CD4-positive, alpha-beta T cell treated with Interleukin-2 at 100 ng/mL for 4 hours (primary cell): ENCODE measurements at places on chromosomes 11 and 22.

- peak; percentile 19 for DNase-seq
These were observed 38.2 kb downstream of the BRD1 start for GRCh38 chr22:49789289-49790141.

- DNase-seq: peak; percentile 68
These were observed 2084.3 kb downstream of the LRRC4C start for GRCh38 chr11:39374963-39375698.

- no peak for DNase-seq
These were observed 318.6 kb upstream of the PLET1 start for GRCh38 chr11:112579282-112579681.

- DNase-seq: no peak
These were observed 5.6 kb upstream of the STARD10 start for GRCh38 chr11:72799441-72799840.

DNA sequence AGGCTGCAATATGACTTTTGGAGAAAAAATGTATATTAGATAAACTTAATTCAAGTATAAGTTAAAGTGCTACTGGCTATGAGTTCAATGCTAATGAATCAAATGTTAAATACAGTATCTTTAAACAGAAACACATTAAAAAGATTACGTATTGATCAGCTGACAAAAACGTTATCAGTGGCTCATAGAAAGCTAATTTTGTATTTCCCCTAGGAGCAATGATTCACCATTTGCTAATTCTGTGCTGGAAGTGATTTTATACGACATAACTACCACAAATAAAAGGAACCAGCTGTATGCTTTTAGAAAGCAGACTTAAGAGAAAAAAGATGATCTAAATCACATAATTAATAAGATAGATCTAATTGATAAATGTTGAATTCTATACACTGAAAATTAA is 43.6 kb downstream of the MRE11 start:
- DNase-seq: no peak

DNA sequence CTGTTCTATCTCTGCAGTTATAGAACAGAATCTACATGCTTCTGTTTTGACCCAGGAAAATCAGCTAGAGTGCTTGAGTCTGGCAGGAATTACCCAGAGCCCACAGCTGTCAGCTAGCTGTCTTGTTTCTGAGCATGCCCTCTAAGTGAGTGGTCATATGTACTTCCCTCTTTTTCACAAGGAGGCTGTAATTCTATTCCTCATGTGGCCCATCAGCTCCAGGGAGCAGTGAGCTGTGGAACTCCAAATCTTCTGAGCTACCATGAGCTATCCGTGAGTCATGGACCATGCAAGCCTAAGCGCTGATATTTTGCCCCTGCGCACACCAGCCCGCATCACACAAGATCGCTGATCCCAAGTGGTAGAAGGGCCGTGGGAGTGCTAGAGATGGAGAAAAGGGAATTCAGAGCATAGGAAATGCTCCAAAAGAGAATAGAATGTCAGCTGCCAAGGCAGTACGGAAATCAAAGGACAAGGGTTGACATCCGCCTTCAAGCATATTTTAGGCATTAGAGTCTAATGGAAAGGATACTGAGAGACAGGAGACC is 5.4 kb downstream of the FJX1 start:
- no peak for DNase-seq

DNA sequence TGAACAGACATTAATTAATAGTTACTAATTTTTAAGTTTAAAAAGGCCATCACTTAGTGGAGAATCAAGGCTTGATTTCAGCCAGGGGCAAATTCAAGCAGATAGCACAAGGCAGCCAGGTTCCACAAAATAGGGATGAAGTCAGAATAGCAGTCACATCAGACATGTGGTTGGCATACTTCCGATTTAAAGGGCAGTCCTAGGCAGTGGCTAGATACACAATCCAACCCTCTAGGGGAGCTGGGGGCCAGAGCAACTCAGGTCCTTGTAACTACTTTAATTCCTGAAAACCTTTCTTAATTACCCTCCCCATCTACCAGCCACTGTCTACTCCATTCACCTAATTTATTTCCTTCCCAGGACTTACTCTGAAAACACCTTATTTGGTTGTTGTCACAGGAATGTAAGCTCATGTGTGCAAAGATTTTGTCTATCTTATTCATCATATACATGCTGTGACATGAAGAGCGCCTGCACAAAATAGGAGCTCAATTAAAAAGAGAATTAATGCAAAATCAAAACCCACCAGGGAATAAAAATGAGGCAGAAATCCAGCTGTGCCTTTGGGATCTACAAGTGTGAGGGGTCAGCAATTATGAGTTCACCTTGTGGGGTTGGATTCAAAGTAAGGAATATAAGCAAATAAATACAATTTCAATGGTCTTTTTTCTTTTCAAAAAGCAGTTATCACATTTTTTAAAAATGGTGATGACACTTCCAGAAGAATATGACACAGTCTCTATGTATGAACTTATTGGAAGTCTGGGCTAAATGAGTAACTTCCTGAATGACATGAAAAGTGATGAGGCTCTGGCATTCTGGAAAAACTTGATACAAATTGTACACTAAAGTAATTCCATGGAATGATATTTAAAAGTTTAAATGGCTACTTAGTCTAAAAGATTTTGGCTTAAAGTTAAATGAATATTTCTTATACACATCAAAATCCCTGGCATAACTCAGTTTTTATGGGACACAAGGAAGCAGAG is 53.8 kb downstream of the COPB1 start:
- DNase-seq: no peak

GRCh38 chr22:43110444-43110926 is at the start of gene BIK:
Gene BIK, plus strand, starts transcription at chr22:43110750. Its CDS starts 13,273 bp downstream, at chr22:43124023.
- DNase-seq: peak; percentile 54

DNA sequence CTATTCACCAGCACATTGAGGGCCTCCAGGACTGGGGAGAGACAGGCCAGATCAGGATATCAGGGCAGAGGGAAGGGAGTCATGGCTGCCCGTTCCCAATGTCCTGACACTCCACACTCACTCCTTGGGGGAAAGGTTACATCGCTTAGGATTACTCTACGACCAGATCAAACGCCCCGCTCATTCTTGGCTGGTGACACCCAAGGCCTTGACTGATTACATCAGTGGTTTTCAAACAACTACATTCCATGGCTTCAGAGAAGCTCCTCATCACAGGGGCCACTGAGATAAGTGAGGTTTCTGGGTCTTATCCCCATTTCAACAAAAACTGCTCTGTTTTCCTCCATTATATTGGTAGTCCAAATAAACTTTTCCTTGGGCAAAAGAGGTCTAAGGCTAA is 15.0 kb downstream of the UBE2L6 start:
- no peak for DNase-seq

DNA sequence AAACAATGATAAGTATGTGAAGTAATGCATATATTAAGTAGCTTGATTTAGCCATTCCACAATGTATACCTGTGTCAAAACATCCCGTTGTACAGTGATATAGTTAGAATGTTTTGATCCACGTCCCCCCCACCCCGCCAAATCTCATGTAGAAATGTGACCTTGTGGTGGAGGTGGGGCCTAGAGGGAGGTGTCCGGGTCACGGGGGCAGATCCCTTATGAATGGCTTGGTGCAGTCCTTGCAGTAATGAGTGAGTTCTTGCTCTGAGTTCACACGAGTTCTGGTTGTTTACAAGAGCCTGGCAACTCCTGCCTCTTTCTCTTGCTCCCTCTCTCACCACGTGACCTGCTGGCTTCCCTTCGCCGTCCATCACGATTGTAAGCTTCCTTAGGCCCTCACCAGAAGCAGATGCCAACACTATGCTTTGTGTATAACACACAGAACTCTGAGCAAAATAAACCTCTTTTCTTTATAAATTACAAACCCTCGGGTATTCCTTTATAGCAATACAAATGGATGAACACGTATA is 41.6 kb downstream of the FANCF start:
- no peak for DNase-seq

DNA sequence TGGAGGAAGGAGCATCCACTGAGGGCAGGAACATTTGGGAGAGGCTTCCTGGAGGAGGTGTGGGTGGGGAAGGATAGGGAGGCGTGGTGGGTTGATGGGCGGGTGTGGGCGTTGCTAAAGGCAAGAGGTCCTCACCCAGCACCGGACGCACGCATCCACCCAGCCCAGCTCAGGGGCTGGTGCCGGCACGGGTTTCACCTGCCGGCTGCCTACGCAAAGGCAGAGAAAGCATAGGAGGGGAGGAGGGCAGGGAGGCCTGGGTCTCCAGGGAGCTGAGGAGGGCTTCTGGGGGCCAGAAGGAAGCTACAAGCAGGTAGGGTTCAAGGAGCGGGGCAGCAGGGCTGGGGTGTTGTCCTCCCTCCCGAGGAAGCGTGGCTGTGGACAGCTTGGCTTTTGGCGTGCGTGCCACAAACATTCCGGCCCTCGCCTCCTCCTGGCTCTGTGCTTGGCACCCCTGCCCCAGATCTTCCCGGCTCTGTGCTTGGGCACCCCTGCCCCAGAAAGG is 7.8 kb downstream of the SSH3 start:
- DNase-seq: no peak

GRCh38 chr22:45971408-45972028 is 5.4 kb downstream of the WNT7B start:
- no peak for DNase-seq

DNA sequence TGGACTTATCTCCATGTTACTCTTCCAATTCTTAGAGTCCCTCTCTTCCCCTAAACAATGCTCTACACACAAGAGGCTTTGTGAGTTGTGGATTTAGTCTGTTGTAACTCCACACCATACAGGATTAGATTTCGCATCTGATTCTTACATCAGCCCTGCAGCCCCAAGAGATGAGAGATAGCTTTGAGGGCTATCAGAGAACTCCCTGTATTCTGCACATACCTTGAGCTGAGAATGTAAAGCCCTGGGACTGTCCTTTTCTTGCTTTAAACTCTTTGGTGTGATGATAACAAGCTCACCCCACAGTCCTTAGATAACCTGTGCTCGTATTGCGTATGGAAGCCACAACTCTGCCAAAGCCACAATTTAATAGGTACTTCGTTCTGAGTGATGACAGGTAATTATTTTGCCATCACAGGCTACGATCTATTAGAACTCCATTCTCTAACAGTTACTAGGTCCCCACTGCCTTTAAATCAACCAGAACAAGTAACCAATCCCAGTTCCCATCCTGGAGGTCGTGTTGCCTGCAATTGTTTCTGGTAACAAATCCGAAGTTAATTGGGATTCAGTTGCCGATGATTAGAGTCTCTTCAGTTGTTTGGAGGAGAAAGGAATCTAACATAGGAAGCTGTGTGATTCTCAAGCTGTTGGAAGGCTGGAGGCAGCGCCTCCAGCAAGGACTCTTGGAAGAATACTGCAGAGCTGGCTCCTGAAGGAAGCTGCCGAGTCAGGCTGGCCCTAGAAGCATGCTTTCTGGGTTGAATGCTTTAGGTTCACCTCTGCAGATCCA is 1.3 kb upstream of the PARVG start:
- no peak for DNase-seq

- no peak for DNase-seq
These were observed 39.4 kb downstream of the MCM5 start for GRCh38 chr22:35439365-35439717.

- no peak for DNase-seq
These were observed 420.7 kb downstream of the INSC start for GRCh38 chr11:15535414-15535813.

GRCh38 chr22:45602824-45603595 is 68.6 kb upstream of the ATXN10 start:
- no peak for DNase-seq
